Spinal cord (tissue), 10 donors: ENCODE measurements at places on chromosomes 16 and 17. TPM values are rescaled to one million over a fixed set of nuclear protein-coding genes. Genes with fewer than 3 reads are reported as not detected.
A peak's percentile ranks its signal among the peaks of the same experiment; 100 is the strongest.

GRCh38 chr17:82243648-82244412 is 15.0 kb downstream of the SLC16A3 start:
- peaks cover 52% of the 10 kb centered on the region for H3K4me1 ChIP-seq
- H3K36me3 ChIP-seq = peaks cover 100% of the 10 kb centered on the region
- no peak overlapping the region for H3K27ac ChIP-seq
- DNase-seq = no peak
- no peak overlapping the region for H3K4me3 ChIP-seq

TBC1D3C gene
- not detected for total RNA-seq

GRCh38 chr16:71927383-71927782 is 32.1 kb downstream of the IST1 start:
- no peak overlapping the region for H3K4me3 ChIP-seq
- H3K27ac ChIP-seq = no peak overlapping the region
- H3K27me3 ChIP-seq = no peaks in the 10 kb centered on the region
- peaks cover 54% of the 10 kb centered on the region for H3K36me3 ChIP-seq

DNA sequence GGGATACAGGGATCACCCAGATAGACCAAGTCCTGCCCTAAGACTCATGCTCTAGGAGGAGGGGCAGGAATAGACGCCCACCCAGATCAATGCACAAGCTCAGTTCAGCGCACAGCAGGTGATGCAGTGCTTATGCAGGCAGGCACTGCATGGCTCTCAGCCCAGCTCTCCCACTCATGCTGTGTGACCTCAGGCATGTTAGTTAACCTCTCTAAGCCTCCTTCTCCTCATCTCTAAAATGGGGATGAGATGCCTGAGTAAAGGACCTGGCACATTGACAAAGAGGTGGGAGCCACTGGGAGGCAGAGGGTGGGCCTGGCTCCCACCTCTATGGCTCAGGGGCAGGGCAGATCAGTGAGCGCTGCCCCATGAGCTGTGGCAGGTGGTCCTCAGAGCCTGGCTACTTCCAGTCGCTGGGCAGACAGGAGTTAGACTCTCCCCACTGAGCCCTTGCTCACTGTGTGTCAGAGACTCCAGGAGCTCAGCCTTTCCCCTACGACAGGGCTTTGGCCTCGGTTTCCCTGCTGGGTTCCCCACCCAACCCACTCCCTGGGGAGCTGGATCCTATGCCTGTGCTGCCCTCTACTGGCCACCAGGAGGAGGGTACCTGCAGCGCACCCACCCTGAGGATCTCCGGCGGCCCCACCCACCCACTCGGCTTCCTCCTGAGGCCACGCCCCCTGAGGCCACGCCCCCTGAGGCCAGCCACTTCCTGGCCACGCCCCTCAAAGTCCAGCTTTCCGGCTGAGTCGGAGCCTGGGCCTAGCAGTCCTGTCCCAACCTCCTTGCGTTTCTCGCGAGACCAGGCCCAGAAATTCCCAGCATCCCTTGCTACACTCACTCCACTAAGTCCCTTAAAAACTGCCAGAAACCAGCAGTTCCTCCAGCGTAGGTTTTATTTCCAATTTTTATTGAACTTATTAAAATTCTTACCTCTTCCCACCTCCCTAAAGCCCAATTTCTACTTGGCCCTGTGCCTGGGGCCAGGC is 196.1 kb downstream of the GSG1L start:
- H3K27ac ChIP-seq = no peak overlapping the region
- H3K27me3 ChIP-seq = no peaks in the 10 kb centered on the region
- peak; percentile 12 for DNase-seq
- peaks cover 3% of the 10 kb centered on the region for H3K36me3 ChIP-seq
- H3K4me3 ChIP-seq = no peak overlapping the region
- H3K4me1 ChIP-seq = peaks cover 10% of the 10 kb centered on the region

USP43 gene
- total RNA-seq = 3.9 TPM

CCDC102A gene
- 17.7 TPM for total RNA-seq

GRCh38 chr17:1186214-1186820 is 6.5 kb upstream of the ABR start:
- H3K27ac ChIP-seq = peak overlapping the region; percentile 65
- H3K36me3 ChIP-seq = peaks cover 2% of the 10 kb centered on the region
- no peak for DNase-seq
- H3K27me3 ChIP-seq = no peaks in the 10 kb centered on the region
- no peak overlapping the region for H3K4me3 ChIP-seq

SDR42E1 gene
- 1.4 TPM for total RNA-seq

DNA sequence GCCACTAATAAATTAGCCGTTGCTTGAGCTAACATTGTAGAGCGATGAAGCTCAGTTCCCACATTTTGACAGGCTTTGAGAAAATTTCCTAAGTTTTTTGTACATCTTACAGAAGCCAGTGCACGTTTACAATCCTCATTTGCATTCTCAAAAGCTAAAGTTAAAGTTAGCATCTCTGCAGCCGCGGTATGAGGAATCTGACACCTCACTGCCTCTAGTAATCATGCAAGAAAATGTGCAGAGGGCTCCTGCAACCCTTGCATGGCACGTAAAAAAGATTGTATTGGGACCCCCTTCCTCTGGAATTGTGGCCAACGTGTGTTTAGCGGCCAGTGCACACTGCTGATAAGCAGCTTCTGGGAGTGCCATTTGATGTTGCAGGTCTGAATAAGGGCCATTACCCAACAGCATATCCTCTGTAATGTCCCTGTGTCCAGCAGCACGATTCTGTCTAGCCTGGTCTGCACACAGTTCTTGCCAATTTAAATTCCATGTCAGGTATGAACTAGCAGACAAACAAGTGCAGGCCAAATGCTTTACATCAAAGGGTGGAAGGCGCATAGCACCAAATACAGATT is 12.4 kb upstream of the ZNF689 start:
- no peak overlapping the region for H3K4me3 ChIP-seq
- no peaks in the 10 kb centered on the region for H3K27me3 ChIP-seq
- no peaks in the 10 kb centered on the region for H3K36me3 ChIP-seq
- H3K27ac ChIP-seq = no peak overlapping the region
- no peaks in the 10 kb centered on the region for H3K4me1 ChIP-seq
- DNase-seq = no peak

GRCh38 chr17:37740915-37741314 is 3.9 kb downstream of the HNF1B start:
- peaks cover 92% of the 10 kb centered on the region for H3K27me3 ChIP-seq
- DNase-seq = no peak
- H3K36me3 ChIP-seq = no peaks in the 10 kb centered on the region
- H3K4me1 ChIP-seq = peaks cover 29% of the 10 kb centered on the region
- H3K27ac ChIP-seq = no peak overlapping the region

- no peak for DNase-seq
- H3K4me3 ChIP-seq = no peak overlapping the region
- no peak overlapping the region for H3K27ac ChIP-seq
- H3K27me3 ChIP-seq = no peaks in the 10 kb centered on the region
- H3K36me3 ChIP-seq = no peaks in the 10 kb centered on the region
- H3K4me1 ChIP-seq = peaks cover 14% of the 10 kb centered on the region
Observed at GRCh38 chr16:83681381-83681956, 126.3 kb upstream of the HSBP1 start.

TERB1 gene
- total RNA-seq = not detected

GRCh38 chr17:76381633-76382350 is 2.6 kb upstream of the SPHK1 start:
- H3K4me3 ChIP-seq = peak overlapping the region; percentile 58
- H3K4me1 ChIP-seq = peaks cover 59% of the 10 kb centered on the region
- DNase-seq = no peak

GRCh38 chr16:56282451-56282850 is 91.2 kb downstream of the GNAO1 start:
- H3K36me3 ChIP-seq = peaks cover 47% of the 10 kb centered on the region
- no peak overlapping the region for H3K4me3 ChIP-seq
- H3K4me1 ChIP-seq = peaks cover 44% of the 10 kb centered on the region
- no peak overlapping the region for H3K27ac ChIP-seq
- no peak for DNase-seq
- H3K27me3 ChIP-seq = no peaks in the 10 kb centered on the region

DNA sequence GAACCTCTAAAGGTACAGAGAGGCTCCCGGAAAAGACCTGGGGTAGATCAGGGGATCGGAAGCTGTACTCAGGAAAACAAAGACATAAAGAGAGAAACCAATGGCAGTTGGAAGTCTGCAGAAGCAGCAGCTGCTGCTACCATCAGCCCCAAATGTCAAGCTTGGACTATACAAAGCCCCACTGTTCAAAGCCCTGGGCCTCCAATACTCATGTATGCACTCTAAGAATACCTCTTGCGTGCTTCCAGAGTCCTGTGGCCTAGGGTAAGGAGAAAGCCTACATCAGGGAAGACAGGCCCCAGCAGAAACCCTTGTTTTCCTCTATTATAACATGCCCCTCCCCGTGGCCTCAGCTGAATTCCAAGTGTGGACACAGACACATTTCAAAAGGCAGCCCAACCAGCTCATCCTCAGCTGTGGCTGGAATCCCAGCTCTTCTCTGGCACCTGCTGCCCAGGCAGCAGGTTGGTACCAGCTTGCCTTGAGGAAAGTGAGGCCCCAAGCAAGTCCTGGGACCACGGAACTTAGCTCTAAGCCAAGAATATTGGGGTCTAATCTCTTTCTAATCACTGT is 19.3 kb upstream of the MTMR4 start:
- no peak overlapping the region for H3K27ac ChIP-seq
- no peak overlapping the region for H3K4me3 ChIP-seq
- no peaks in the 10 kb centered on the region for H3K36me3 ChIP-seq
- peaks cover 49% of the 10 kb centered on the region for H3K4me1 ChIP-seq
- no peak for DNase-seq

DNA sequence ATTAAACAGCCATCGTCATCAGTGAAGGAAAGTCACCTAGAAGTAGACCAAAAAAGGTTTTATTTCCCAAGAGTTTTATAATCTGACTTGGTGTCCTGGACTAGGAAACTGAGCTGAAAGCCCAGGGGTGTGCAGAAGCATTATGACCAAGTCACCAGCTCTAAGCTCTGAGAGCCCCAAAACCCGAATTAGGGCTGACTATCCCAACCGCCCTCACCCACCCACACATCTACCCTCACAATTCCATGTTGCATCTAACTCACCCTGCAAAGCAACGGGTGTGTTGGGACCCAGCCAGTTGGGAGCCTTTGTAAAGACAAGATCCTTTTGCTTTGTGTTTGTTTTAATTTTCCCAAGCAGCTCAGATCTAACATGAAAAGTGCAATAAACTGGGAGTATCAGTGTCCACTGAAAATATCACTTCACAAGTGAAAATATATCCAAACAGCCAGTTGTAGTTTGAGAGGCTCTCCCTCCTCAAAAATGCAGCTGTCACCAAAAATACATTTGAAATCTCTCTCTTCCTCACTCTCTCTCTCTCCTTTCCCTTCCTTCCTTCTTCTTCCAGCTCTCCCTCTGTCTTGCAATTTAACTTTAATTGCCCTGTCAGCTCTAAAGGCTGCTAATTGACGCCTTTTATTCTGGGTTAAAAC is 16.2 kb upstream of the NOG start:
- no peaks in the 10 kb centered on the region for H3K36me3 ChIP-seq
- DNase-seq = no peak
- no peak overlapping the region for H3K4me3 ChIP-seq
- H3K27ac ChIP-seq = no peak overlapping the region
- peaks cover 15% of the 10 kb centered on the region for H3K4me1 ChIP-seq

DNA sequence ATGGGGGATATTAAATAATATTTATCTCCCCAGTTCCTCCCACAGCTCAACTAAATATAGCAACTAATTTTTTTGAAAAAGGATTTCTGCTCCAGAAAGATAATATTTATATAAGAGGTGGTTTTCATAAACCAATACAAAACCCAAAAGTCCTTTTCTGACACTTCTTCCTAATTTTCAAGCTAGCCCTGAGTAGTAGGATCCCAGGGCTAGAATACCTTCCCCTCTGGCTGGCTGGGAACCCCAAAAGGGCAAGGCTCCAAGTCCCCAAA is 1.3 kb downstream of the ATP2A3 start:
- H3K27ac ChIP-seq = no peak overlapping the region
- DNase-seq = no peak
- H3K36me3 ChIP-seq = no peaks in the 10 kb centered on the region
- H3K4me3 ChIP-seq = no peak overlapping the region

RSAD1 gene
- 27.3 TPM for total RNA-seq

GRCh38 chr16:87826798-87827587 is 42.3 kb downstream of the SLC7A5 start:
- no peak overlapping the region for H3K27ac ChIP-seq
- no peak for DNase-seq
- H3K36me3 ChIP-seq = peaks cover 22% of the 10 kb centered on the region
- H3K4me3 ChIP-seq = no peak overlapping the region
- no peaks in the 10 kb centered on the region for H3K27me3 ChIP-seq

- no peaks in the 10 kb centered on the region for H3K36me3 ChIP-seq
- peaks cover 7% of the 10 kb centered on the region for H3K4me1 ChIP-seq
- H3K27ac ChIP-seq = no peak overlapping the region
- DNase-seq = peak; percentile 85
Observed at GRCh38 chr17:16991349-16992009, 19.6 kb upstream of the TNFRSF13B start.

DNA sequence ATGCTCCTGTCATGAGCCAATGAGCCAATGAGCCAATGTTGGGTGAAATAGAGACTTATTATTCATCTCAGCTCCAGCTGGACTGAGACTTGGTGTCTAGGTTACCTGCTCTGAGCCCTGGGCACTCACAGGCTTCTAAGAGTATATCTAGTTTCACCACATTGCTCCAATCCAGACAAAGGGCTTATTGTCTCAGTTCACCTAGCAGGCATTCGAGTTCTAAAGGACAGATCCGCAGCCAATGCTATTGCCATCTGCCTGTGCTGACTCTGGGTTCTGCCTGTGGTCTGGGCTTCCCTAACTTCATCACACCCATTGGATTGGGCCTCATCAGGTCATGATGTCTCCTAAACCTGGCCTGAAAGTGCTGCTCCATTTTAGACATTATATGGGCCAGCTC is 66.1 kb upstream of the HS3ST4 start:
- no peak overlapping the region for H3K27ac ChIP-seq
- no peak overlapping the region for H3K4me3 ChIP-seq
- no peaks in the 10 kb centered on the region for H3K36me3 ChIP-seq
- no peak for DNase-seq
- no peaks in the 10 kb centered on the region for H3K4me1 ChIP-seq

DNA sequence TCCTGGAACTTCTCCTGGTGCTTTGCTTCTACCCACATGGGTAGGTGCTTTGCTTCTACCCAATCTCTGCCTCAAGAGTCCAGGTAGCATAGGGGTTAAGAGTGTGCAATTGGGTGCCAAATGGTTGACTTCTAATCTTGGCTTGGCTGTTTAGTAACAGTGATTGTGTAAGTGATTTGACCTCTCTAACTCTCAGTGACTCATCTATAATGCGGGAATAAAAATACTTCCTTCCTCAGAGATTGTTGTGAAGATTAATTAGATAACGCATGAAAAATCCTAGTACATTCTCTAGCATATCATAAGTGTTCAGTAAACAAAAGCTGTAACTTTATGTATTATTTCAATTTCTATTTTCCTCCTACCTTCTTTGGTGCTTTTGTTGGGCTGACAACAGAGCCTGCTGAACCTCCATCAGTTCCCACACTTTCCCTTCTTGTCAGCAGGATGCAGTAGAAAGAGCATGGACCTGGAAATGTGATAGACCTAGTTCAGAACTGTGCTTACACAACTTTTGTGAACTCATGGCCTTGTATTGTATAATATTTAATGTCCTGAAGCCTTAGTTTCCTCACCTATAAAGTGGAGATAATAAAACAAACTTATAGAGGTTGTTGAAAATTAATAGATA is 72.9 kb upstream of the SMIM36 start:
- no peaks in the 10 kb centered on the region for H3K4me1 ChIP-seq
- H3K4me3 ChIP-seq = no peak overlapping the region
- no peak for DNase-seq
- H3K36me3 ChIP-seq = no peaks in the 10 kb centered on the region
- no peaks in the 10 kb centered on the region for H3K27me3 ChIP-seq
- H3K27ac ChIP-seq = no peak overlapping the region
